ENCODE measurements at places on chromosomes 3 and 15. TPM values are rescaled to one million over a fixed set of nuclear protein-coding genes. Genes with fewer than 3 reads are reported as not detected.

AGBL1 gene
- total RNA-seq = not detected

IQCF5 gene
- total RNA-seq = not detected

SNX4 gene
- 21.9 TPM for total RNA-seq

XXYLT1 gene
- 10.5 TPM for total RNA-seq

CD200 gene
- total RNA-seq = 0.13 TPM

GCSAM gene
- 0.26 TPM for total RNA-seq

SNTN gene
- not detected for total RNA-seq

OR5K2 gene
- not detected for total RNA-seq

IQGAP1 gene
- total RNA-seq = 276 TPM

KLF15 gene
- total RNA-seq = 3.4 TPM

SLC38A3 gene
- not detected for total RNA-seq

DNA sequence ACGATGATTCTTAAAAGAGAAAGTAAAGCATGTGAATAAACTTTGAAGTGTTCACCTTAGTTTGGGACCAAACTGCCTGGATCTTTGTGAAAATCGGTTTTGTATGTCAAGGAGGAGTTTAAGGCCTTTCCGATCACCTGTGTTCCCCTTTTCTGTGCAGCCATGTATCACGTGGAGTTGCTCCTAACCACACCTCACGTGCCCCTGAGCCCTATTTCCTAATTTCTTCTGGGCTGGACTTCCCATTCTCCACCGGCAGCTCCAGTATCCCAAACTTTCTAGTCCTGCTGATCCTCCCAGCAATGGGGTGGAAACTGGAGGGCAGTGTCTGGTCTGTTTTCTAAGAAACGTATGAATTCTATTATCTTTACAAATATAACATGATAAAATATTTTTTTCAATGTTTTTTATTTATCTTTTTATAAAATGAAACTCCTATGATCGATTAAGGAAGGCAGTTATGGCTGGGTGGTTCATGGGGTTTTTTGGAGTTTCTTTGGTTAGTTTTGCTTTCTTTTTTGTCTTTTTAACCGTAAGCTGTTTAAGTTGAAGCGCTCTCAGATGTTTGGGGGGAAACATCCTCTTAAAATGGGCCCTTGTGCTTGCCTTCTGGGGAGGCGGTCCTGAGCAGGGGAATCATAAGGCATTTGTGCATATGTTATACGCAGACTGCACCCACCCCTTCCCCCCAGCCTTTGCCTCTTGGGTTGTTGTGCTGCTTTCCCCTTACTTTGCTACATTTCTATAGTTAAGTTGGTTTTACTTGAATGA lies 43.6 kb upstream of the WWTR1 start:
- DNase-seq = no peak

DNA sequence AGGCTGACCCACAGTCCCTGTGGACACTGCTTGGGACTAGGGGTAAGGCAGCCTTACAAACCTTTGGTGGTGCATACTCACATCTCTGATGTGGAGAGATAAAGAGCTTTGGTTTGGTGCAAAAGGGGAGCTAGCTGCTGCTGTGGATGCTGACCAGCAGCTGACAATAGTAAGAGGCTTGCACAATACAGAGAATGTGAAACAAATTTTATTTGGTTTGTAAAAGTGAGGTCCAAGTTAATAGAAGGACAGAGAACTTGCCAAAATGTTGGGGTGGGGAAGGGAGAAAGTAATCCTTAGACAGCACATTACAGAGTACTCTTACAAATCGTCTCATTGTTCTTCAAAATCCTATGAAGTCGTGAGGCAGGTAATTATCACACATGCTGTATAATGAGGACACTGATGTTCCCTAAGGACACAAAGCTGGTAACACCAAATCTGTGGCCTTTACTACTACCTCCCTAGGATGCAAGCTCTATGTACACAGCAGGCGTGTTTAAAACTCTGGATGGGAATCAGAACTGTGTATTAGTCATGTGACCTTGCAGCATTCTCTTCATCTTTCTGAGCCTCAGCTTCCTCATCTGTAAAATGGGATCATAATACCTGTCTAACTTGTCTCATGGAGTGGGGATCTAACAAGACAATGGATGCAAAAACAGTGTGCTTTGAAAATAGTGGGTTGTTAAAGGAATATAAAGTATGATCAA lies 21.6 kb downstream of the ARHGAP31 start:
- no peak for DNase-seq

DNA sequence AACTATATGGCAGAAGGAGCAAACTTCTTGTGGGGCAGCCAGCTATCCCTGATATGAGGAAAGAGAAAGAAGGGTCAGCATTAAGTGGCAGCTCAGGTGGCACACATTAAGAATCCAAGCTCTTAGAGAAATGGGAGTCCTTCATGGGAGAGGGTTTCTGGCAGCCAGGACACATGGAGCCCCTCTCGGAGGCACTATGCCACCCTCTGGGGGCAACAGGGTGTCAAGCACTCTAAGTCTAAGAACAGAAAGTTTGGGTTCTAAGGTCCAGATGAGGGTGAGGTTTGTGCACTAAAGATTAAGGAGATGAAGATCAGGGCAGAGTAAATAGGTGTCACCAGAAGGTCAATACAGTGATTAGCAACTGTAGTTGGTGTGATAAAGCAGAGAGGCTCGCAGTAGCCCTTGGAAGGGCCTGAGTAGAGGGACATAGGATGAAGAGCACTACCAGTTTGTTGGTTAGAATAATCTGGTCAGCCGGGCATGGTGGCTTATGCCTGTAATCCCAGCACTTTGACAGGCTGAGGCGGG lies 89.3 kb downstream of the ST6GAL1 start:
- no peak for DNase-seq

DNA sequence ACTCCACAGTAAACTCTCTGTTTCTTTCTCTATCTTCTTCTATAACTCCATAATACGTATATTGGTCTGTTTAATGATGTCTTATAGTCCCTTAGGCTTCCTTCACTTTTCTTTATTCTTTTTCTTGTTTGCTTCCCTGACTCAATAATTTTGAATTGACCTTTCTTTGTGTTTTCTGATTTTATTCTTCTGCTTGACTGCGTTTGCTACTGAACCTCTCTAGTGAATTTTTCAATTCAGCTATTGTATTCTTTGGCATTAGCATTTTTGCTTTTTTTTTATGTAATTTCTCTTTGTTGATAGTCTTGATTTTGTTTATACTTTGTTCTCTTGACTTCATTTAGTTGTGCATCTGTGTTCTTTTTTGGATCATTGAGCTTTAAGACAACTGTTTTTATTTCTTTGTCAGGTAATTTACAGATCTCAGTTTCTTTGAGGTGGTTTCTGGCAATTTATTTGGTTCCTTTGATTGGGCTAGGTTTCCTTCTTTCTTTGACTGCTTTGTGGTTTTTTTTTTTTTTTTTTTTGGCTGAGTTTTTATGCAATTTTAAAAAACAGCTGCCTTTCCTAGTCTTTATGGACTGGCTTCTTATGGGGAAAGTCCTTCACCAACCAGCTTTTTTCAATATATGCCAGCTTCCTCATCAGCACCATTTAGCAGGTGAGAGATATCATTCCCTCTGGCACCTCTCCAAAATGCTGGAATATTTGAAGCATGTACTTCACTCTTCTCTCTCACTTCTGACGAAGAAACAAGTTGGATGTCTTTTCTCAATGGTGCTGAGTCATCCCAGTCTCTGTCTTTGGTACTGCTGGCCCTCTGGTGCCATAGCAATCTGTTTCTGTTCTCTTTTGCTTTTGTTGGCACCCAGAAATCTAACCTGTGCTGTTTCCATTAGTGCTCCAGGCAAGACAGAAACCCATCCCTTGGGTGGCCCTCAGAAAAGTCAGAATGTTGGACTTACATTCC lies 17.6 kb downstream of the RSRC1 start:
- peak; percentile 79 for DNase-seq

GRCh38 chr15:69021895-69022294 lies 7.4 kb downstream of the NOX5 start:
- DNase-seq = no peak

- no peak for DNase-seq
Measured at GRCh38 chr3:152826476-152826875, 8.5 kb upstream of the P2RY1 start.

- no peak for DNase-seq
Measured at GRCh38 chr3:140906785-140907184, 34.9 kb upstream of the SLC25A36 start.

DNA sequence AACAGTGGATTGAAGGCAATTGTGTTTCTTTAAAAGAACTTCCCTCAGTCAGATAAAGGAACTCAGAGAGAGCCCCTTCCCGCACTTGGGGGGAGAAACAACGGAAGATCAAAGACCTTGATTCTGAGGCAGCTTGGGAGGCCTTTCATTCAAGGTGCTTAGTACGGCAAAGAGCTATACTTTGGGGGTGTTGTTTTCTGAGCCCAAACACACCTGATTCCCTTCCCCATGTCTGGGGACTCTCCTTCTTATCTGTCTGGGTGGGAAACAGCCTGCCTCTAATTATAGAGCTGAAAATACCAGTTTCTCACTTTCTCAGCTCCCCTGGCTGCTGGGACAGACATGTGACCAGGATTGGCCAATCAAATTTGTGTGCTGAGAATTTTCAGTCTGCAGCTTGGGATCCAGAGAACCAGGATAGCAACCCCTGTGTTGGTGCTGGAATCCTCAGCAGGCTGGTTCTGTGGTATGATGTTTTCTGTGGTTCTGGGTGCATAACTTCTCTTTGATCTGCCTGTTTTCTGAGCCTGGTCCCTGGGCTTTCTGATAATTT lies 19.4 kb upstream of the IQCF6 start:
- no peak for DNase-seq

GRCh38 chr3:48189321-48189720 lies 1.1 kb upstream of the CDC25A start:
- DNase-seq = no peak

- peak; percentile 65 for DNase-seq
Measured at GRCh38 chr3:128170866-128171516, 17.7 kb downstream of the EEFSEC start.

GRCh38 chr3:35737080-35737479 lies 97.8 kb downstream of the ARPP21 start:
- DNase-seq = no peak

- DNase-seq = no peak
Measured at GRCh38 chr3:139552632-139553365, 13.3 kb upstream of the RBP1 start.

- peak; percentile 54 for DNase-seq
Measured at GRCh38 chr15:89067751-89068150, 20.5 kb upstream of the ABHD2 start.

- DNase-seq = peak; percentile 28
Measured at GRCh38 chr3:41836360-41837134, 125.4 kb downstream of the ULK4 start.

DNA sequence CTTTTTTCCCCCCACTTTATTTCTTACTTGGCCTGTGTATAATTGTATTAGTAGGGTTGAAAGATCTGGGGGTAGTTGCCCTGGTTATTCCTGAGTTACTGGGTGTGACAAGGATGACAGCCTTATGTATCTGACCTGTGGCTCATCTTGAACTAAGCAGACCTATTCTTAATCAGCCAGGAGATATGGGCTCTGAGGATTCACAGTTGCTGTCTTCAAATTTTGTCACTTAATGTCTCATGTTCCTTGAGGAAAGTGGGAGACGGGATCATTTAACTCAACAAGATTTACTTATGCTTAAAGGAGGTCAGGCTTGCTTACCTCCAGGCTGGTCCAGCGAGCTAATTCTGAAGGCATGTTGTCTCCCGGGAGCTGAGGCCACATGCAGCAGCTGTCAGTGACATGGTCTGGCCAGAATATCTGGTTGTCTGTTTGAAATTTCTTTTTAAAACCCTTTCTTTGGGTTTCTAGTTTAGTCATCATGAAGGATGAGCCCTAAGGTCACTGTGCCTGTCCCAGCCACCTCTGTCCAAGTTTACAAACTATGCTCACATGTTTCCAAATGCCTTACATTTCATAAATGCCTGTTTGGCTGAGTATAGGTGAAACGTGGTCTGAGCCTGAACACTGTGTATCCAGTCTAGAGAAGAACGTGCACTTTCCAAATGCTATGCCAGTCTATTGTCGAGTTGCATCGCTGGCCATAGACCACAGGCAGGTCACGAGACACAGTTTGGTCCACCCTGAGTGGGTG lies 26.8 kb downstream of the LRTM1 start:
- DNase-seq = no peak

- no peak for DNase-seq
Measured at GRCh38 chr3:156743859-156744258, 69.5 kb downstream of the TIPARP start.

GRCh38 chr3:106805625-106806024 lies 571.6 kb upstream of the CCDC54 start:
- no peak for DNase-seq

DNA sequence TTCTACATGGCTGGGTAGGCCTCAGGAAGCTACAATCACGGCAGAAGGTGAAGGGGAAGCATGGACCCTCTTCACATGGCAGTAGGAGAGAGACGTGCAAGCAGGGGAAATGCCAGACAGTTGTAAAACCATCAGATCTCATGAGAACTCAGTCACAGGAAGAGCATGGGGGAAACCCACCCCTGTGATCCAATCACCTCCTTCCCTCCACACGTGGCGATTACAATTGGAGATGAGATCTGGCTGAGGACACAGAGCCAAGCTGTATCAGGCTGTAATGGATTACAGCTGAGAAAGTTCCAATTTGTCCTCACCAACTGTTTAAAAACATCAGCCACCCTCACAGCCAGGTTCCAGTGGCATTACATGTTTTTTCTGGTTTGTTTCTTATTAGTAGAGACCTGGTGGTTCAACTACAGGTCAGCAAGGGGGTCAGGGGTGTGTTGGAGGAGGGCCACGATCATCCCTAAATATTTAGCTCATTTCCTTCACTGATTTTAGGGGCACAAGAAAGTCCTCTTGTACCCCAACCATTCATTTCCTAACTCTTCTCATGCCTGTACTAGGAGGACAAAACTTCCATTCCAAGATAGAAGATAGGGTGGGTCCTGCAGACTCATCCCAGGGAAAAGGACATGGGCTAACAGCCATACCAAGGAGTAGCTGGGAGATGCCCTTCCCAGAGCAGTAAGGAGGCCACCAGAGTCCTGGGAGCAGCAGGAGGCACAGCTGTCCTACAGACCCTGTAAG lies 54.4 kb downstream of the ANXA2 start:
- DNase-seq = no peak

DNA sequence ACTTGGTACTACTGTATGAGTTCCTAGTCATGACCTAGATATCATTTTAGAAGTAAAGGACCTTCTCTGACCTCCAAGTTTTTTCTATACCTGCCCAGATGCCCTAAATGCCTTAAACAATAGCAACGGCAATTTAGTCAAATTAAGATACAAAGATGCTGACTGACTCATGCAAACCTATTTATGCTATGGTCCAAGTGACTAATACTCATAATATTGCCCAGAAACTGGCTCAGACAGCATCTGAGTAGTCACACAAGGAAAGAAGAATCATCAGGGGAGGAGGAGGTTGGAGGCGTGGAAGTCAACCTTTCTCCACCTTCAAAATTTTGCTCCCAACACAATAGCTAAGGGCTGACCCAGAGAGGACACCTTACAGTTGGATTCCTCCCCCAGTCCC lies 6.8 kb downstream of the FYCO1 start:
- peak; percentile 96 for DNase-seq

DNA sequence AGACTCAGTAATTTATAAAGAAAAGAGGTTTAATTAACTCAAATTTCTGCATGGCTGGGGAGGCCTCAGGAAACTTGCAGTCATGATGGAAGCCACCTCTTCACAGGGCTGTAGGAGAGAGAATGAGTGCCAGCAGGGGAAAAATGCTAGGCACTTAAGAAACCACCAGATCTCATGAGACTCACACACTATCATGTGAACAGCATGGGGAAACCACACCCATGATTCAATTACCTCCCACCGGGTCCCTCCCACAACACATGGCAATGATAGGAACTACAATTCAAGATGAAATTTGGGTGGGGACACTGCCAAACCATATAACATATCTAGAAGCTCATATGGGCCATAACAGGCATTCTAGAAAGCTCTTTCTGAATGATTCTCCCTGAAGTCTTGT lies 190.3 kb downstream of the WNT5A start:
- DNase-seq = no peak
